ENCODE measurements at places on chromosomes 3 and 15. TPM values are rescaled to one million over a fixed set of nuclear protein-coding genes. Genes with fewer than 3 reads are reported as not detected.

GOLGA8G gene
- total RNA-seq, result not detected

GP9 gene
- not detected for total RNA-seq

GRCh38 chr3:160369784-160370183 is 29.2 kb downstream of the IFT80 start:
- DNase-seq, result no peak

GRCh38 chr3:56845505-56845904 is 43.8 kb upstream of the ARHGEF3 start:
- DNase-seq, result no peak

DNA sequence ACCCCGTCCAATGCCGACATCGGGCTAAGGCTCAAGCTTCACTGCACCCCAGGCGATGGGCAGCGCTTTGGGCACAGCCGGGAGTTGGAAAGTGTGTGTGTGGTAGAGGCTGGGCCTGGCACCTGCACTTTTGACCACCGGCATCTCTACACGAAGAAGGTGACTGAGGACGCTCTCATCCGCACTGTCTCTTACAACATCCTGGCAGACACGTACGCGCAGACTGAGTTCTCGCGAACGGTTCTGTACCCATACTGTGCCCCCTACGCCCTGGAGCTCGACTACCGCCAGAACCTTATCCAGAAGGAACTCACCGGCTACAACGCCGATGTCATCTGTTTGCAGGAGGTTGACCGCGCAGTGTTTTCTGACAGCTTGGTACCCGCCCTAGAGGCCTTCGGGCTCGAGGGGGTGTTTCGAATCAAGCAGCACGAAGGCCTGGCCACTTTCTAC is 1.0 kb downstream of the PDE12 start:
- peak; percentile 69 for DNase-seq

DNA sequence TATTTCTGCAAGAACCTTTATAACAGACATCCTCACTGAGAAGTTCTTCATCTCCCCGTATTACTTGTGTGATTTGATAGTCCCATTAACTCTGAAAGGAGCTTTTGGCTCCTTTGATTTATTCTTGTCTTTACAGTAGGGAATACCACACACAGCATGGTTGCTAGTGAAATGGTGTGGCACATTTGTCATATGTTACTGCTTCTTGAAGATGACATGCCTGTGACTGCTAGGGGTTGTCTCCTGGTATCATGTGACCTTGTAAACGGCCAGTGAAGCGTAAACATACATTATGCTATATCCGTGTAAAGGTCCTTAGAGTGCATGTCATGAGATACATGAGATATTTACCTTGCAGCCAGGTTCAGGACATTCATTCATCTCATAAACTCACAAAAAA is 197.9 kb downstream of the RYR3 start:
- DNase-seq, result no peak
